Psoas muscle (tissue), 8 donors: ENCODE measurements at places on chromosomes 13 and 19. TPM values are rescaled to one million over a fixed set of nuclear protein-coding genes. Genes with fewer than 3 reads are reported as not detected.

GRCh38 chr13:99043831-99044231 is 66.0 kb upstream of the DOCK9 start:
- DNase-seq: no peak
- no peaks in the 10 kb centered on the region for H3K4me1 ChIP-seq
- peaks cover 1% of the 10 kb centered on the region for H3K27me3 ChIP-seq
- no peaks in the 10 kb centered on the region for H3K36me3 ChIP-seq
- no peak overlapping the region for H3K27ac ChIP-seq

NBEA gene
- total RNA-seq: 4.8 TPM

LCP1 gene
- 8.0 TPM for total RNA-seq

- H3K27ac ChIP-seq: peak overlapping the region; percentile 93
- no peaks in the 10 kb centered on the region for H3K27me3 ChIP-seq
- peaks cover 4% of the 10 kb centered on the region for H3K36me3 ChIP-seq
- DNase-seq: peak; percentile 65
- H3K4me1 ChIP-seq: peaks cover 22% of the 10 kb centered on the region
- peak overlapping the region; percentile 40 for H3K4me3 ChIP-seq
These were observed 5.3 kb downstream of the SLC27A1 start for GRCh38 chr19:17475541-17476115.

ATCAY gene
- not detected for total RNA-seq

- H3K4me3 ChIP-seq: no peak overlapping the region
- no peaks in the 10 kb centered on the region for H3K36me3 ChIP-seq
- H3K27ac ChIP-seq: no peak overlapping the region
- H3K27me3 ChIP-seq: no peaks in the 10 kb centered on the region
These were observed 489.6 kb upstream of the KLF12 start for GRCh38 chr13:74623761-74624160.

DZIP1 gene
- 2.9 TPM for total RNA-seq

MAP4K1 gene
- 1.4 TPM for total RNA-seq

DNA sequence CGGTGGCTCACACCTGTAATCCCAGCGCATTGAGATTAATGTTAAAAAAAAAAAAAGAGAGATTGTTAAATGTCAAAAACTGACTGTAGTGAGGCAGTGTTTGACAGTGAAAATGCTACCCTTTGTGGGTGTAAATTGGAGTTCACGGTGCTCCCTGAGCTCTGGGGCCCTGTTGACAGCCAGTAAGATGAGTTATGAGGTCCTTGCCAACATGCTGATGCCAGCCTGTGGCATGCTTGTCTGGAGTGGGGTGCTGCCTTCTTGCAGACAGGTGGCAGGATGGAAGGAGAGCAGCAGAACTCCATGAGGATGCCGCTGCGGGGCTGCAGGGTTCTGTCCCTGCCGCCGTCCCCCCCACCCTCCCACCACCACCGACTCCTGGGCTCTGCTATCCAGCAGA is 25.9 kb downstream of the PRAM1 start:
- H3K27ac ChIP-seq: no peak overlapping the region
- no peaks in the 10 kb centered on the region for H3K27me3 ChIP-seq
- H3K4me1 ChIP-seq: peaks cover 17% of the 10 kb centered on the region
- no peak overlapping the region for H3K4me3 ChIP-seq
- peaks cover 89% of the 10 kb centered on the region for H3K36me3 ChIP-seq

CEACAM7 gene
- 0.15 TPM for total RNA-seq

- DNase-seq: no peak
- no peak overlapping the region for H3K4me3 ChIP-seq
These were observed 138.6 kb downstream of the KCNRG start for GRCh38 chr13:50153876-50154275.

DNA sequence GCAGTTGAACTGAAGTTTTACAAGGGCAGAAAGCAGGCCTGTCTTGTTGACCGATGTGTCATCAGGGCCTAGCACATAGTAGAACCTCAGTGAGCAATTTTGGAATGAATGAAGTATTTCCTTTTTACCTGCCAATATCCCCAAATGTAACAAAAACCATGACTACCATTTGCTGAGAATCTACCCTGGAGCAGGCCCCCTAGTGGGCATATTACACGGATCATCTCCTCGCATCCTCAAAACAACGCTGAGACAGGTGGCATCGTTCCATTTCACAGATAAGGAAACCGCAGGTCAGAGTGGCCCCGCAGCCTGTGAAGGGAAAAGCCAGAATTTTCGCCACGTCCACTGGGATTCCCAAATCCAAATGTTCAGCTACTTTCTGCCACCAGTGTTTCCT is 77.9 kb downstream of the CACNA1A start:
- no peaks in the 10 kb centered on the region for H3K36me3 ChIP-seq
- no peak overlapping the region for H3K4me3 ChIP-seq
- no peak overlapping the region for H3K27ac ChIP-seq
- DNase-seq: no peak

CEBPA gene
- 50.7 TPM for total RNA-seq

DNA sequence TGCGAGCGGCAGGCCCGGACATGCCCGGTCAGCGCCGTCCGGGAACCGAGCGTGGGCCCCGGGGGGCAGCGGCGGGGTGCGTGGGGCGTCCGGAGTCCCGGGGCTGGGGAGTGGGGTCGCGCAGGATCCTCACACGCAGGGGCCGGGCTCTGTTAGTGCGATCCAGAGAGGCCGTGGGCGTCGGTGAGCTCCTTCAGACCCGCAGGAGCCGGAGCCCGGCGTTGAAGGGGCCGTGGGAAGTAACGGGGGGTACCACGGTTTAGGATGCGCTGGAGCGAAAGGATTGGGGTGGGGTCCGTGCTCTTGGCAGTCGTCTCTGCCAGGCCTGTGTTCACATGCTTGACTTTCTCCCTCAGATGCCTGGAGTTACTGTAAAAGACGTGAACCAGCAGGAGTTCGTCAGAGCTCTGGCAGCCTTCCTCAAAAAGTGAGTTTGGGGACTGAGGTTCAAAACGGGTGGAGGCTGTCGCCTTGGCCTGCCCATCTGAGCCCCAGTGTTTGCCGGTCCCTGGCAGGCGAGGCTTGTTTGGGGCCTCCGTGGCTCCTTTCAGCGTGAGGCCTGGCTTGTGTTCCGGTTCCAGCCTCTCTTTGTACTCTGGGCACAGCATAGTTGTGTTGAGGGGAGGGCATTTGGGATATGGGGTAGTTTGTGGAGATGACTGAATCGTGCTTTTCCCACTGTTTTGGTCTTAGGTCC is 512 bp downstream of the RPS19 start:
- peaks cover 50% of the 10 kb centered on the region for H3K36me3 ChIP-seq
- peak overlapping the region; percentile 93 for H3K27ac ChIP-seq
- no peaks in the 10 kb centered on the region for H3K27me3 ChIP-seq
- peak overlapping the region; percentile 94 for H3K4me3 ChIP-seq
- no peak for DNase-seq
- H3K4me1 ChIP-seq: peaks cover 19% of the 10 kb centered on the region

MRPL34 gene
- 140 TPM for total RNA-seq

ERVK3-1 gene
- total RNA-seq: 33.3 TPM

CILP2 gene
- not detected for total RNA-seq

PROZ gene
- not detected for total RNA-seq

RDH8 gene
- total RNA-seq: not detected

GRCh38 chr19:54389553-54389952 is 24.8 kb upstream of the LAIR1 start:
- H3K4me1 ChIP-seq: no peaks in the 10 kb centered on the region
- no peak overlapping the region for H3K4me3 ChIP-seq
- no peak for DNase-seq
- H3K36me3 ChIP-seq: no peaks in the 10 kb centered on the region

DNA sequence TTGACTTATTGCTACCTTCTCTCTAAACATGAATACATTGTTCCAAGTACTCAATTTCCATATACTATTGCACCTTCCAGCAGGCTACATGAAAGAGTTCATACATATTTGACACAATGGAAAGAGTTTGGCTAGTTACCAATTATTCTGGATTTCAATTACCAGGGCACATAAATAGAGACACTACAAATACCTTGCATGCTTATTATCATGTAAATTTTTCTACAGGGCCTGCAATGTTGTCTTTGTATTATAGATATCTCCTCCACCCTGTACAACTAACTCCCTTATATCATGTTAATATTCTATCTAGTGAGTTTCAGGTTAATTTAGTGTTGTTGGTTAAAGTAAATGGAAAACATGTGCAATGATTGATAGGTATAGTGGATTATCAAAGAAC is 540.7 kb upstream of the SLITRK5 start:
- H3K27me3 ChIP-seq: no peaks in the 10 kb centered on the region
- H3K27ac ChIP-seq: no peak overlapping the region
- H3K4me1 ChIP-seq: no peaks in the 10 kb centered on the region
- no peaks in the 10 kb centered on the region for H3K36me3 ChIP-seq
- H3K4me3 ChIP-seq: no peak overlapping the region
- DNase-seq: no peak

APOC4 gene
- not detected for total RNA-seq

RYR1 gene
- 605 TPM for total RNA-seq

CNFN gene
- not detected for total RNA-seq

SLC1A5 gene
- total RNA-seq: 12.6 TPM

DNA sequence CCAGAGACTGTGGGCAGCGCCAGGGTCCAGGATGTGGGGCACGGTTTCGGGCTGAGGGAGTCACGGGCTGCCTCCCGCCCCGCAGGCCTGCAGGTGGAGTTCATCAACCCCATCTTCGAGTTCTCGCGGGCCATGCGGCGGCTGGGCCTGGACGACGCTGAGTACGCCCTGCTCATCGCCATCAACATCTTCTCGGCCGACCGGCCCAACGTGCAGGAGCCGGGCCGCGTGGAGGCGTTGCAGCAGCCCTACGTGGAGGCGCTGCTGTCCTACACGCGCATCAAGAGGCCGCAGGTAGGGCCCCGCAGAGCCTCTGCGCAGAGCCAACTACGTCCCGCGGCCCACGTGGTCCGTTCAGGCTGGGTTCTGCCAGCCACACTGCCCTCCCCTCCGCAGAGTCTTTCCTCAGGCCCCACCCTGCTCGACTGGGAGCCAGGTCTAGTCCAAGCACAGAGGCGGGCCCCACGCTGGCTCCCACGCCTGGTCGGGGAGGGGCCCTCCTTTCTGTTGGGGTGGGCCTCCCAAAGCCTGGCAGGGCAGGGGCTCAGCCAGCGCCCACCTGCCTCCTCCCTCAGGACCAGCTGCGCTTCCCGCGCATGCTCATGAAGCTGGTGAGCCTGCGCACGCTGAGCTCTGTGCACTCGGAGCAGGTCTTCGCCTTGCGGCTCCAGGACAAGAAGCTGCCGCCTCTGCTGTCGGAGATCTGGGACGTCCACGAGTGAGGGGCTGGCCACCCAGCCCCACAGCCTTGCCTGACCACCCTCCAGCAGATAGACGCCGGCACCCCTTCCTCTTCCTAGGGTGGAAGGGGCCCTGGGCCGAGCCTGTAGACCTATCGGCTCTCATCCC is 2.0 kb upstream of the POLD1 start:
- DNase-seq: no peak
- no peaks in the 10 kb centered on the region for H3K27me3 ChIP-seq
- no peak overlapping the region for H3K27ac ChIP-seq
- peaks cover 8% of the 10 kb centered on the region for H3K4me1 ChIP-seq

DNA sequence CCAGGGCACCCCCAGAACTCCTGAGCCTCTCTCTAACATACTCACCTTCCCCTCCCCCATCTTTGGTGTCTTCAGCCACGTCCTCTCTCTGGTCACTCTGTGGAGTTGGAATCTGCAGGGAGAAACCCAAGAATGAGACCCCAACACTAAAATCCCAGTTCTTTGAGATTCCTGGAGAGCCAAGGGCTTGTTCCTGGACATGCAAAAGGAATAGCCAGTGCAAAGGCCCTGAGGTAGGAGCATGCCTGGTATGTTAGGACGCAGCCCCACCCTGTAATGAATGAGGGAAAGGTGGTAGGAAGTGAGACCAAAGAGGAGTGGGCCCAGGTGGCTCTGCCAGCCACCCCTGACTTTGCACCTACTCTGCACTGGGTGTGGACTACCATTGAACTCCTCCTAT is 2.4 kb upstream of the LPAR2 start:
- DNase-seq: no peak
- no peak overlapping the region for H3K27ac ChIP-seq
- no peaks in the 10 kb centered on the region for H3K4me1 ChIP-seq
- H3K36me3 ChIP-seq: no peaks in the 10 kb centered on the region
- no peak overlapping the region for H3K4me3 ChIP-seq

GRCh38 chr19:34504273-34504808 is 22.8 kb downstream of the WTIP start:
- no peak for DNase-seq
- H3K27ac ChIP-seq: no peak overlapping the region
- H3K4me3 ChIP-seq: no peak overlapping the region

DNA sequence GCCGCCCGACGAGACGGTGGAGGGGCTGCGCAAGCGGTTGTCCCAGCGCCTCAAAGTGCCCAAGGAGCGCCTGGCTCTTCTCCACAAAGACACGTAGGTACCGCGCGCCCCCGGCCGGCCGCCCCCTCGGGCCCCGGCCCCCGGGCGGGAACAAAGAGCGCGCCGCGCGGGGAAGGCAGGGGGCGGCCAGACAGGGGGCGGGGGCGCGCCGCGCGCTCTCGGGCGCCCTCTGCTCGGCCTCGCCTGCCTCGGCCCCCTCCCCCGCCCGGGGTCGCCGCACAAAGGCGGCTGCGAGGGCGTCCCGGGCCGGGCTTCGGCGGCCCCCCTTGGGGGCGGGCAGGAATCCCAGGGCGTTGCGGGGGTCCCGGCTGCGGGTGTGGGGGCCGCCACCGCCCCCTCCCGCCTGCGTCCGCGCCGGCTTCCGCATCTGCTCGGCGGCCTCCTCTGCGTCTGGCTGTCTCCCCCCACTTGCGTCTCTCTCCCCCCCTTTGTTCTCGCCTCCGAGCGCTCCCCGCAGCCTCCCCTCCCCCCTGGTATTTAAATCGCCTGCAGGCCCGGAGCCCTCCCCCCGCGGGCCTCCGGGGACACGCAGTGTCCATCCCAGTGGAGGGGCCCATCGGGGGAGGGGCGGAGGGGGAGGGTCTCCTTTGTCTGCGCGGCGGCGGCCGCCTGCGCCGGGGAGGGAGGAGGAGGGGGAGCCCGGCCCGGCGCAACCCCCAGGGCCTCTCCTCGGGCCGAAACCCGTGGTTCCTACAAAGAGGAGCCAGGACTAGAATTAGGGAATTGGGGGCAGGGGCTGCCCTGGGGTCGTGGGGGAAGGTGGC is 2.3 kb downstream of the MIDN start:
- peaks cover 51% of the 10 kb centered on the region for H3K4me1 ChIP-seq
- H3K27ac ChIP-seq: peak overlapping the region; percentile 99
- DNase-seq: no peak

- no peaks in the 10 kb centered on the region for H3K4me1 ChIP-seq
- peaks cover 5% of the 10 kb centered on the region for H3K36me3 ChIP-seq
- no peak for DNase-seq
- no peak overlapping the region for H3K4me3 ChIP-seq
- H3K27ac ChIP-seq: no peak overlapping the region
These were observed 11.3 kb upstream of the PLA2G4C start for GRCh38 chr19:48121909-48122371.

LIM2 gene
- total RNA-seq: not detected

DNA sequence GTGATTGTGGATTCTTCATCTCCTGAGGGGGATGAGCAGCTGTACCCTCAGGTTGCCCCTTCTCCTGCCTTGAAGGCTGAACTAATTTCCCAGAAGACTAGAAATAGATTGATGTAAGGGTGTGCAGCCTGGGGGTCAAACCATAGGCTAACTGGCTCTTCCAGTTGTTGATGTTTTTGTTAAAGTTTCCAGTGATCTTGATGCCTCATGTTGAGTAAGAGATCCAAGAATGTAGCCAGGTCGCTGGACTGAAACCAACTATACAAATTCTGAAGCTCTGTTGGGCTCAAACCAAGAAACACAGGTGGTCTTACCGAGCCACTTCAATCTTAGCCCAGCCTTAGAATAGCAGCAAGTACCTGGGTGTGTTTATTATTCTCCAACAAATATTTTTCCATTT is 391.8 kb downstream of the KLF5 start:
- no peak overlapping the region for H3K4me3 ChIP-seq
- no peaks in the 10 kb centered on the region for H3K27me3 ChIP-seq
- H3K36me3 ChIP-seq: no peaks in the 10 kb centered on the region
- H3K4me1 ChIP-seq: no peaks in the 10 kb centered on the region
- H3K27ac ChIP-seq: no peak overlapping the region
